Subcutaneous preadipocyte (primary cell): ENCODE measurements at places on chromosomes 7 and 10. TPM values are rescaled to one million over a fixed set of nuclear protein-coding genes. Genes with fewer than 3 reads are reported as not detected.

The PIK3AP1 gene
- total RNA-seq: not detected in 2 replicates

The CTAGE15 gene
- total RNA-seq: not detected in 2 replicates

The IL6 gene
- total RNA-seq: 1.1 and 1.2 TPM in 2 replicates

The EPO gene
- total RNA-seq: not detected in 2 replicates

The TAS2R3 gene
- 1.8 TPM in 2 replicates for total RNA-seq
